Neural progenitor cell (in vitro differentiated cells): ENCODE measurements at places on chromosomes 6 and 20.

- DNase-seq: no peak
These were observed 21.0 kb downstream of the ULBP1 start for GRCh38 chr6:149984773-149985172.

DNA sequence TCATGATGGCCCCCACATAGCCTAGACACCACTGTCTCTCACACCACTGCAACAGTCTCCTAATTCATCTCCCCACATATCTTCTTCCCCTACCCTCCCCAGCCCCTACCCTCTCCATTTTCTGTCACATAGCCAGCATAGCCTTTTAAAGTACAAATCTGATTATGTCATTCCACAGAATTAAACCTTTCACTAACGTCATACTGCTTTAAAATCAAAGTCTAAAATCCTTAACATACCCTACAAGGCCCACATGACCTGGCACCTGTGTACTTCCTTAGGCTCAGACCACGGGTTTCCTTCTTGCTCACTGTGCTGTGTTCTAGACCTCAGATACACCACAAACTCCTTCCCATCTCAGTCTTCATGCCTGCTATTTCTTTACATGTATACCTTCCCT, 5.9 kb downstream of the OSTM1 start:
- DNase-seq: no peak

DNA sequence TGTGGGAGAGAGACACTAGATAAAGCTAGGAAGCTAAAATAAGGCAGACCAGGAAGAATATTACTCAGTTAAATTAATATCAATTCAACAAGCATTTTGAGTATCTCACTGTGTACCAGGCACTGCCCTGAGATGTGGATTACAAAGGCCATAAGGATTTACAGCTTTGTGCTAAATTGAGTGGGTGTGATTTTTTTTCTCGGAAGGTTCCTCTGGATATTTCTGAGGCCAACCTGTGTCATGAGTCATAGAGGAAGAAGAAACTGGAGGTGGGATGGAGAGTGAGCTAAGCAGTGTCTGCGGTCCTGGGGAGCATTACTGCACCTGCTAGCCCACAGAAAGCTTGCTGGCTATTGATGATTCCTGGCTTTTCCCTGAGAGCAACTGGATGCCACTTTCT, 135.2 kb downstream of the RFPL4B start:
- DNase-seq: no peak

DNA sequence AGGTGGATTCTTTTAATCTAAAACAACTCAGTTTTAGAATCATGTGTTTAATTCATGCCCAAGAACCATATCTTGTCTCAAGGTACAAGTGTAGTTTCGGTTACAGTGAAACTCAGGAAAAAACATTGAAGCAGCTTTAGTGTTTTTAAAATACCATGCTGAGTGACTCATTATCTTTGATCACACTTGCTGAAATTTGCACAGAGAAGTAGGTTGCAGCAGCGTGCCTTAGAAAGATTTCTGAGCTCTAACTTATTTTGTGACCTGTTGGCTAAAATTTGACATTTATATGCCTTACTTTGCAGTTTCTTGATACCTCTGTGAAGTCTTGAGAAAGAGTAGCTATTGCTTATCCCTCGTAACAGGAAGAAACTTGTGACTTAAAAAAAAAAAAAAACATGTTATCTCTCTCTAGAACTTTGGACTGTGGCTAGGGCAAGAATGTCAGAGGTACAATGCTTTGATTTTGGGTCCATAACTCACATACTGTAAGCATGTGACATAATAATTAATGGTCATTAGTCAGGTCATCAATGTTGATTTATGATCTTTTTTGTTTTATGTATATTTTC, 34.5 kb upstream of the FUCA2 start:
- no peak for DNase-seq

DNA sequence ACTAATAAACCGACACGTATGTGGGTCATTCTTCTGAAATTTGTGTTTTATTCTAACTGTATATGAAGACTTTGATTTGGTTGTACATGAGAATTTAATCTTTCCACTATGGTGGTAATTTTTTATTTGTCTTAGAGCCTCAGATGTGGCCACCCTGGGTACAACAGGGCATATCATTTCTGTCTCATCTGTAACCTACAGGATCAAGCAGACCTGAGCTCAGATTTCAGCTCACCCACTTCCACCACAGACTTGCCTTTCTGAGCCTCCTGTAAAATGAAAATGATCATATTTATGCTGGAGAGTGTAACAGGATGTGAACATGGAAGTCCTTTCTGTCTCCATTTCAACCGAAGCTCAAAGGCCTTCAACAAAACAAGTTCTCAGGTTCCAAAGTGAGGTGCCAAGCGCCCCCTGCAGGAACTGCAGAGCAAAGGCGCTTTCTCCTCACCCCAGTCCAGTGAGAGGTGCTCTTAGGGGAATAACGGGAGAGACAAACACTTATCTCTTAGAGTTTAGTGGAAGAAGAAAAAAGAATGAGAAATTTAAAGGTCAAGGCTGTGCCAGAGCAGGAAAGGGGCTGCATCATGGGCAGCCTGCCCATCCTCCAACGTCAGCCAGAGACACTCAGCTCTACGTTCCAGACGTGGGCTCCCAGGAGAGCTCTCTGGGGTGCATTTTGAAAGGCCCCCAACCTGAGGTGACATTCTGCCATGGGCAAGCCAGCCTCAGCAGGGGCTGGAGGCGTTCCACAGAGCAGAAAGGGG, 23.0 kb upstream of the CD24 start:
- DNase-seq: peak; percentile 81

- DNase-seq: peak; percentile 7
These were observed 107.5 kb downstream of the CD24 start for GRCh38 chr6:106866875-106867658.

DNA sequence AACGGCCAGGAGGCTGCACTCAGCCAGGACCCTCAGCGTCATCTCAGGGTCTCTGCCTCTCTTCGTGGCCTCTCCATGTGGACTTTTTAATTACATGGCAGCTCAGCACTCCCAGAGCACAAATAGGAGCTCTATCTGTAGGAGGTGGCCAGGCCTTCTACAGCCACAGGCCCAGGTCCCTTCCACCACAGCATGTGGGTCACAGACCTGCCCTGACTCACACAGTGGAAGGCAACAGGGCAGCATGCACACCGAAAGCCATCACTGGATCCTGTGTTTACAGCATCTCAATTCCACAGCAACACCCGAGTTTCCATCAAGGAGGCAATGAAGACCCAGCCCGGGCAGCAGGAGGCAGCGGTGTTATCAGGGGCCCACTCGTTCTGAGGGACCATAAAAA, 65.8 kb upstream of the CD93 start:
- DNase-seq: no peak

- DNase-seq: no peak
These were observed 1080.7 kb downstream of the GRIK2 start for GRCh38 chr6:102474041-102474807.

DNA sequence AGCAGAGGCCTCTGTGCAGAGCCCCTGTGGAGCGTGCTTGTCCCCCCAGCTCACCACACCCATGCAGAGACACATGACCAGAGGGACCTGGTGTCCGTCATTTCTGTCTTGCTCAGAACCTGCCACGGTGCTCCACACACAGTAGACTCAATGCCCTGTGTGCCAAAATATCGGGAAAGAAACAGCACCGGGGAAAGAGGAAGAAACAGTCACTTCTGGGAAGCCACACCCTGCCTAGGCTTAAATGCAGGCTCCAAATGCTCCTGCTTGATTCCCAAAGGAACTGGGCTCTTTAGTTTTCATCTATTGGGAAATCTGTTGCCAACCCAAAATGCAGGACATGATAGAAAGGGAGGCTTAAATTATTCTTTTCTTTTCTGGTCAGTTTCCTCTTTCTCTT, 503.9 kb downstream of the CD83 start:
- no peak for DNase-seq
